AG04450 (cell line): ENCODE measurements at places on chromosomes 11 and 22.

GRCh38 chr11:65862941-65863888, 3.0 kb downstream of the MUS81 start:
- no peak for DNase-seq

GRCh38 chr22:39689421-39689820, 118.9 kb downstream of the CACNA1I start:
- no peak for DNase-seq

GRCh38 chr11:96357794-96358193, 14.8 kb upstream of the MAML2 start:
- no peak for DNase-seq

DNA sequence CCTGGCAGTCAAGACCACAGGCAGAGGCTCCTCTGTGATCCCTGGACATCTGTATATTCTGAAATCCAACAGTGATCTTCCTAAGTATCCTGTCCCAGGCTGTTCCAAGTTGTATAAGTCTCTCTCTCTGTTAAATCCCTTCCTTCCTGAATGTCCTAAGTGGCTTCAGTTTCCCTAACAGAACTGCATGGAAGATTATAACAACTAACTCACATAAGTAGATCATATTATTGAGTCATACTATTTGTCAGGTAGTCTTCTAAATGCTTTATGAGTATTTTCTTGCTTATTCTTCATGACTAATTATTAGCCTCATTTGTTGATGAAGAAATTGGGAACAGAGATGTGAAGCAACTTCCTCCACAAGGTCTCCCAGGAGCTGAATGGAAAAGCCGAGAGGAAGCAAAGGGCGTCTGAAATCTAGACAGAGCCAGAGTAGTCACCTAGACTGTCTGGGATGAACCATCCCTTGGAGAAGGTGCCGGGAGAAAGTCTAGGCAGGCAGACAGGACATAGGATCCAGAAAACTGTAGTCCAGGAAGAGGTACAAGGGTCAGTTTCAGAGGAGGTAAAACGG, 93.2 kb upstream of the FAT3 start:
- no peak for DNase-seq

DNA sequence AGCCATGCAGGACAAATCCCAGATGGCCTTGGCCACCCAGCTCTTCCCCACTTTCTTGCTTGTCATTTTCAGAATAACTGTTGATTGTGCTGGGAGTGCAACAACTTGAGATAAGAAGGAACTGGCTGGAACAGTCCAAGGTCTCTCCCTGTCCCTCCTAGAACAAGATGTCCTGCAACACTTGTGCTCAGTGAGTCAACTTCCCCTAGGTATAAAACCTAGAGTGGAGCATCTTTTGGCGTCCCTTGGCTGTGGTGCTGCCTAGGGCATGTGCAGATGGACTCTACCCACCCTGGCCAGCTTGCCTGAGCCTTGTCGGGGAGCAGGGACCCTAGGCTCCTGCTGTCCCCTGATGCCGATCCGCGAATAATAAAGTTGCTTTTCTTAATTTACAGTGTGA, 86.0 kb upstream of the SLC22A12 start:
- no peak for DNase-seq

DNA sequence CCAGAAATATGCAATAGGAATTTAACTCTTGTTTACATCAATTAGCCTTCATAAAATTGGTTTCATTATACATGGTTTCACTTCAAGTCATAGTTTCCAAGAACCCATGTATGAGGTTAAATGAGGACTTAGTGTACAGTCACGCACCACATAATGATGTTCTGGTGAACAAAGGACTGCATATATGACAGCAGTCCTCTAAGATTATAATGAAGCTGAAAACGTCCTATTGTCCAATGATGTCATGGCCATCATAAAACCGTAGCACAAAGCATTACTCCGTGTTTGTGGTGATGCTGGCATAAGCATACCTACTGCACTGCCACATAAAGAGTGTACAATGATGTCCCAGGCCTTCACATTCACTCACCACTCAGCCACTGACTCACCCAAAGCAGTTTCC, 31.1 kb downstream of the SMCO4 start:
- no peak for DNase-seq

GRCh38 chr11:128776424-128777284, 82.8 kb downstream of the FLI1 start:
- no peak for DNase-seq

DNA sequence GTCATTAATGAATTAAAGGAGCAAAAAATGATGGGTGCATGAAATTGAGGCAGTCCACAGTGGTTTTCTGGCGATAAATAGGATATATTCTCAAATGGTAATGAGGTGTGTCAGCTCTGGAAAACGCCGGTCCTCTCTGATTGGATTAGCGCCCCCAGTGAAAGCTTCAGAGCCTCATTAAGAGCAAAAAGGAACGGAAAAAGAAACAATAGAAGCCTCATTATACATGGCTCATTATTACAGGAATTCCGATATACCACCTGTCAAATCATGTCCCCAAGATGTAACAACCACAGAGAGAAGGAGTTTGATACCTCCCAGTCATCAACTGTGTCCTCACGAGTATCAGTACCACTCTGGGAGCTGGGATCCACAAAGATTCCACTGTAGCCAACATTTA, 175.7 kb upstream of the PITPNB start:
- no peak for DNase-seq

GRCh38 chr22:31233001-31233400, 20.9 kb downstream of the LIMK2 start:
- no peak for DNase-seq

DNA sequence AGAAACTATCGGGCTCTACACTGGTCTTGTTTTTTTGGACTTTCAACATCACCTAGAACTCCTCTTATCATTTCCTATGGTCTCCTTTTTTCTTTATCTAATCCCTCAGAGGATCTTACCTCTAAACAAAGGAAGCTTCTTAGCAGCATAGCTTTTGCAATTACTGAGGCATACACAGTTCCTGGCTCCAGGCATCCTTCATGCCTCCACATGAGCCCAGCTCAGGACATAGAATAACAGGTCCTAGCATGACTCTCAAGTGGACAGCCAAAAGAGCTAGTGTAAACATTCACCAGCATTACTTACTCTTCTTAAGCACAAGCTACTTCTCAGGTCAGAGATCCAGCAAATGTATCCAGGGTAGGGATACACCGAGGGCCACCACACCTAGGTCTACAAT, 17.1 kb downstream of the CFAP300 start:
- DNase-seq = no peak

- DNase-seq = no peak
These were observed 186.2 kb downstream of the CWF19L2 start for GRCh38 chr11:107271425-107271824.

DNA sequence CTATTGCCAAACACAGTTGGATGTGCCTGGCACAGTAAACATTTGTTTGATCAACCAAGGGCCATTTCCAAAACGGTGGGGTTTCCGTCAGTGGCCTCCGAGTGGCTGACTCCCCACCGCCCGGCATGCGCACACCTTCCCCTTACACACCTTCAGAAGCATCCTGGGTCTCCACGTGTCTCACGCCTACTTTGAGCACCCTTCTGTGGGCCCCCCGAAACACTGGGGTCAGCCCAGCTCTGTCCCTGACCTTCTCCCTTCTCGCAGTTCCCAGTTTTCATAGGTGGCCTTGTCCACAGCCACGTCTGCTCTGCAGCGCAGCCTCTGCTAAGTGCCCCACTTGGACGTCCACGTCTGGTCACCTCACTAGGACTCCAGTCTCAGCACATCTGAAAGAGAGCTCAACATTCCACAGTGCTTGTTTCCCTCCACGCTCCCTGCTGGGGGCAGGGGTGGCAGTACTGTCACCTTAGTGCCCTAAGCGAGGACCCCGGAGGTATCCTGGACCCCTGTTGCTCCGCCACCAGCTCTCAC, 13.2 kb upstream of the SHANK2 start:
- DNase-seq = no peak

GRCh38 chr11:46696212-46696558, 4.2 kb downstream of the ARHGAP1 start:
- no peak for DNase-seq

GRCh38 chr11:63563201-63564055, at the start of gene PLAAT2:
PLAAT2 (minus strand) TSS chr11:63563379; CDS start chr11:63563324, 55 bp downstream.
- DNase-seq = no peak
